NCI-H524 (cell line): ENCODE measurements at places on chromosomes 2 and 18.

- no peak for DNase-seq
Measured at GRCh38 chr2:13986119-13986720, 646.3 kb upstream of the LRATD1 start.

GRCh38 chr2:50752237-50752636 lies 279.7 kb downstream of the NRXN1 start:
- no peak for DNase-seq

GRCh38 chr18:31546476-31546875 lies 45.2 kb upstream of the TTR start:
- no peak for DNase-seq

DNA sequence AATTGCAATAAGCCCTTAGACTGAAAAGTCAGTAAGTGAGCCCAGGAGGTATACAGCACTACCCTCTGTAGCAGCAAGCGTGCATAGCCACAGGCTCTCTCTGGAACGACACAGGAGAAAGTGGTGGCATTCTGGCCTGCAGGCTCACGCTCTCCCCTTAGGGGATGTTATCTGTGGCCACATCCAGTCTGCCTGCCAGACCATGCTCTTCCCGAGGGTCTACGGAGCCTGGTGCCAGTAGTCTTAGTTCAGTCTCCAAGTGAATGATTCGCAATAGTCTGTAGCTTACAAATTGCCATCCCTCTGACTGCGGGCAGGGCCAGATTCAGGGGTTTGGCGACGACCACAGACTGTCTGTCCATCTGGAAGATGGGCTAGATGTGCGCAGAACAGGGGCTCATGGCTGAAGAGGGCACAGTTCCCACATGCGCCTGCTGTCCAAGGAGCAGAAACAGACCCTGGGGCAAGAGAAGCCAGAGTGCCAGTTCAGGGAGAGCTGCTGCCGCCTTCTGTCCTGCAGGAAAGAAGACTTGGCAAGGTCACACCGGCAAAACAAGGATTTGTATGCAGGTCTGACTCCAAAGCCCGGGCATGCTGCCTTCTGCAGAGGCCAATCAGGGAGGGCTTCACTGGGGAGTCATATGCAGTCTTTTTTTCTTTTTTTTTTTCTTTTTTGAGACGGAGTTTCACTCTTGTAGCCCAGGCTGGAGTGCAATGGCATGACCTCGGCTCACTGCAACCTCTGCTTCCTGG lies 3.5 kb upstream of the KLF11 start:
- no peak for DNase-seq

DNA sequence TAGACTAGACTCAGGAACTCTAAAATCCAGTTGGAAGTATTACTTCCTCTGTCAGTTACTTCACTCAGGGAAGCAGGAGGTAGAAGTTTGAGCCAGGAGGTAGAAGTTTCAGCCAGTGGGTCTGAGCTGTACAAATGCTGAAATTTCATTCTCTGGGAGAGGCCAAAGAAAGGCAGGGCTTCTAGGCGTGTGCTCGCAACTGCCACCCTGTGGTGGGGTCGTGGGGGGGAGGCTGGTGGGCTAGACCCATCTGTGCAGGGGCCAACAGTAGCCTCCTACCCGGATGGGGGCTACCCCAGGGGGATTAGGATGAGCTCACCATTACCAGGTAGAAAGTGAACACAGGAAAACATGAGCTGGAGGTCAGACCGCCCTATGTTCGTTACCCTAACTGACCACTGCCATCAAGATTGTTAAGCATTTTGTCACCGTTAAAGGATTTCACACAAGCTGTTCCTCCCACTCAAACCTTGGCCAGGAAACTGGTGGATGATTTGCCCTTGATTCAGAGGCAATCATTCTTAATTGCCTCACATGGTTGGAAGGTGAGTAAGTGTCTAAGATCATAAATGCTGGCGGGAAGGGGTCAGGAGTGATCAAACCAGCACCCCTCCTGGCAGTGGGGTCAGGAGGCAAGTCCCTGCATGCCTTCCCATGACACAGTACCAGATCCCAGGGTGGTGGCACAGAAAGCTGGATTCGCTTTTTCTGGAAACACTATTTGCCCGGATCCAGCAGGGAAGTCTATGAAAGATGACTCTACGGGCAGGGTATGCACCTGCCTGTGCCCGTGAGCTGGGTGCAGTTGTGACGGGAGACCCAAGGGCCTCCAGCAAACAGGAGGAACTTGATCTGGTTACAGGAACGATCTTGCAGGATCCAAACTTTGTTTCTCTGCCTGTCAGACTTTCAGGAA lies 5.2 kb upstream of the FHL2 start:
- DNase-seq: no peak

DNA sequence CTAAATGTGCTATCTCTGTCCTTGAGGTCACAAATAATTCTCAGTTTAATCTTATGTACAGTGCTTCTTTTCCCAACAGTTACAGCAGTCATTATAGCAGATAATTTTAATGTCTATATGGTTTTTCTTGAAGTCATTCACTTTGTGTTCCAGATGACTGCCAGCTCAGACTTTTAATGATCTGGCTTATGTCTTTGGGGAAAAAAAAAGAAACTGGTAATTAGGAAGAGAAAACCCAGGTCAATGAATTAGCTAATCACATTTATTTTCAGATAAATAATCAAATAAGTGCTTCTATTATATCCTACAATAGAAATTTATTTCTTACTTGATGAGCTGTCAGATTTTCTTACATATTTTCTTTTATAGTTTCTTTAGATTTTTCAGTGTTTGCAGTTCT lies 96.0 kb downstream of the COMMD1 start:
- DNase-seq: no peak

- no peak for DNase-seq
Measured at GRCh38 chr18:70311726-70312125, 22.9 kb downstream of the SOCS6 start.

GRCh38 chr2:64992990-64993389 lies 3.8 kb downstream of the SLC1A4 start:
- DNase-seq: no peak

GRCh38 chr2:1717113-1717512 lies 27.2 kb downstream of the PXDN start:
- DNase-seq: no peak

- DNase-seq: no peak
Measured at GRCh38 chr2:18182861-18183260, 304.4 kb downstream of the KCNS3 start.

DNA sequence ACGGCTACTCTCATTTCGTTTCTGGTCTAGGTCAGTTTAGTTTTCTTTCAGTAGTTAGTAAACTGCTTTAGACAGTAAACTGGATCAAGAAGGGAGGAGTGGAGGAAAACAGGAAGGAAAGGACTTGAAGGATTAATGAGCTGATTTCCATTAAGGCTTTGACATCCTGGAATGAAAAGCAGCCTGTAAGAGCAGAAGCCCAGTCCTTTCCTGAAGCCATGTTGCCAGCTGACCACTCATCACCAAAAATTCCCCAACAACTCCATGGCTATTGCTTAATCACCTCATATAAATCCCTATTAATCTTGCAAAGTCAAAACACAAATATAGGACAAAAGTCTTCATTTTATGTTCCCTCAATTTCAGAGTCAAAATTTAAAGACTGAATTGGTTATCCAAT lies 113.7 kb upstream of the ZFP36L2 start:
- DNase-seq: no peak

GRCh38 chr2:17035010-17035409 lies 369.4 kb upstream of the CYRIA start:
- no peak for DNase-seq

GRCh38 chr2:143264851-143265250 lies 135.6 kb downstream of the ARHGAP15 start:
- DNase-seq: no peak

GRCh38 chr2:104889960-104890684 lies 36.2 kb downstream of the POU3F3 start:
- no peak for DNase-seq

DNA sequence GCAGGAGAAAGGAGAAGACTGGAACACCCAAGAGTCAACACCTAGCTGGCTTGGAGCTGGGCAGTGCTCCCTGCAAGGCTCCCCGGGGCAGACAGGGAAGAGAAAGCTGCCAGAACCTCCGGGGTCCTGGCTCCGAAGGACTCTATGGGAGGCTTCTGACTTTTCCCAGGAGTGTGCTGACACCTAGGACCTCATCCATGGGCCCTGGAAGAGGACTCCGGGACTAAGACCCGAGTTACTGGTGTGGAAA lies 37.8 kb upstream of the ATP6V1B1 start:
- no peak for DNase-seq

- DNase-seq: no peak
Measured at GRCh38 chr2:71777946-71778345, 324.6 kb downstream of the DYSF start.

DNA sequence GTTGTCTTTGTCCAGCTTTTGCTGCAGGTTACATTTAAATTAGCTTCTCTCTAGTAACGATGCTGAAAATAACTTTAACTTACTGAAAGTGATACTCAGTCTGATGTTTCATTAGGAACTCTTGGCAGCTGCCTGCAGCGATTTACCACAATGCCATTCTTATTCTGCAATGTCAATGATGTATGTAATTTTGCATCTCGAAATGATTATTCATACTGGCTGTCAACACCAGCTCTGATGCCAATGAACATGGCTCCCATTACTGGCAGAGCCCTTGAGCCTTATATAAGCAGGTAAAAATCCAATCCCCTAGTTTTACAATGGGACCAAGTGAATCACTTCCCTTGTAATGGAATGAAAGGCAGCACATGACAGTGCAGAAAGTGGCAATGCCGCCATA lies 16.3 kb upstream of the MFF start:
- DNase-seq: no peak

- DNase-seq: no peak
Measured at GRCh38 chr2:228059735-228060134, 121.8 kb downstream of the SPHKAP start.

GRCh38 chr2:237379636-237380035 lies 34.3 kb downstream of the COL6A3 start:
- no peak for DNase-seq

GRCh38 chr2:55827855-55828254 lies 95.7 kb downstream of the EFEMP1 start:
- DNase-seq: no peak

DNA sequence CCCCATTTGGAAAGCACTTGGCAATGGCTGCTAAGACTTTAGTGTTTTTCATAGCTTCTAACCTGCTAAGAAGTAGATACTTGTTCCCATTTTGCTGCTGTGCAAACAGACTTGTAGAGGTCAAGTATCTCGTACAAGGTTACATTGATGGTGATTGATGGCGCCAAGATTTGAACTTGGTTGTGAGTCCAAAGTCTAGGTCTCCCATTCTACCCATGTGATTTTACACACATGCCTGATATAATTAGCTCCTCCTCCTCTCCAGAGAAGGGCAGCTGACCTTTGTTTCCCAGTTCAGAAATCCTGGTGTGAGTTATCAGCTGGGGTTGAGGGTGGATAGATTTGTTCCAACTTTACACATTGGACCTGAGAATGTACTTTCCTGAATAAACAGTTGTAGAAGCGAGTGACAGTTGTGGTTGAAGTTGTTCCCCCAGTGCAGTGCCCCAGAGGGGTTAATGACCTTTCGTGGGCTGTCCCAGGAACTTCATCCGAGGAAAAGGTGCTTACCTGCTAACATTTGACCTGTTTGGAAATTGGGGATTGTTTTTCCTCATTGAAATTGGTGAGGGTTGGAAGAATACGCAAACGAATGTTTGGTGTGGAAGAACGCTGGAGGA lies 10.4 kb downstream of the TCF7L1 start:
- no peak for DNase-seq

DNA sequence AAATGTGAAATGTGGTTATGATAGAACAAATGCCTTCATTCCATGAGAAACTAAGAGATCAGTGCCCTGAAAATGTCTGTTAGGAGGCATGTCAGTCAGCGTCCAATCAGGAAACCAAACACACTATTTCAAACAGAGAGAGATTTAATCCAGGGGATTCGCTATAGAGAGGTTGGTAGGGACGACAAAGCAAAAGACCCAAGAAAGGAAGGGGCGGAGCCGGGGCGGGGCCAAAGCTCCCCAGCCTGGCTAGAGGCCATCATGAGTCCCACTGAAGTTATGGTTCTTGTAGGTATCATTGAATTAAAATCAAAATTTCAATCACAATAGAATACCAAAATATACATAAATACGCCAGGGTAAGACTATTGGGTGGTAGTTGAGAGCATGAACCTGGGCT lies 32.9 kb upstream of the RNF149 start:
- DNase-seq: no peak

- DNase-seq: no peak
Measured at GRCh38 chr2:20593072-20594034, 57.5 kb downstream of the HS1BP3 start.

DNA sequence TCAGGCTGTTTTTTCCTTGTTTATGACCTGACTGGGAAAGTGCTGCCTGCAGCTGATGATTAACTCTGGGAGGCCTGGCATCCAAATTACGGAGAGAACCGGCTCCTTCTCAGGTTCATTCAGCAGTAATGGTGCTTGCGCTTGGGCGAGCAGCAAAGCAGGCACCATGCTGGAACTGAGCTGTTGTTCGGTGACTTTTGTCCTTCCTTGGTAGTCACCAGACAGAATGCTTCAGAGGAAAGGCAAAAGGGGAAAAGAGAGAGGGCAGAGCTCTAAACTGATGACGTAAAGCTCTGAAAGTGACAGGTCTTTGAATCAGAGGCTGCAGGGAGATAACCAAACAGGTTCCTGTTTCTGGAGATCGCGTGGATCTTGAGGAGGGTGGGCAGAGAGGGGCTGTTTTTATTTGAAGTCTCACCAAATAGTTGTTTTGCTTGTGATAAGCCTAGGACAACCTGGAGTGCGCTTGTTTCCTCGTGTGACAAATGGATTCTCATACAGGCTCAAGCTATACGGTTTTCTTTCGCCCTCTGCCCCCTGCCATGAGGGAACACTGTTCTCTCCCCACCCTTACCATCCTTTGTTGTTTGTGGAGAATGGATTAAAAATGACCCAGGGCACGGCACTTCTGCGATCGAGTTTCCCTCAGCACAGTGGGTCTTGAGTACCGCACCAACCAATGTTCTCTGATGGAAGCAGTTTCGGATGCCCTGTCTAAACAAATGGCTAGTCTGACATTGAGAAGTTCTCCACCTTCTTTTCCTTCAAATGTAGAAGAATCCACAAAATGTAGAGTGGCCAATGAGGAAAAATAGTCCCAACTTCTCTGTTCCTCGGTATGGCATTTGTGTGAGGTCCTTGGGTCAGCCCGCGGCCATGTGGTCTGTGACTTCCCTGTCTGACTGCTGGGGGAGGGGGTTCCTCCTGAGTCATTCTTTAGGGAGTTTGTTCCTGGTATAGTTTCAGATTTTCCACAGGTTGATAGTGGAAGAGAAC lies 1.3 kb downstream of the RASGRP3 start:
- DNase-seq: no peak

- DNase-seq: no peak
Measured at GRCh38 chr18:78935406-78935805, 44.2 kb upstream of the SALL3 start.

- DNase-seq: no peak
Measured at GRCh38 chr2:234570476-234570875, 73.6 kb upstream of the ARL4C start.

- DNase-seq: no peak
Measured at GRCh38 chr18:50560681-50561629, 1.1 kb downstream of the MAPK4 start.

- DNase-seq: no peak
Measured at GRCh38 chr2:207674826-207675225, 36.6 kb upstream of the CCNYL1 start.

- no peak for DNase-seq
Measured at GRCh38 chr2:120739438-120740090, 3.9 kb downstream of the GLI2 start.
